ENCODE measurements at places on chromosomes 5 and 9.
A peak's percentile ranks its signal among the peaks of the same experiment; 100 is the strongest.

- DNase-seq = no peak
Measured at GRCh38 chr5:98128846-98129245, 644.6 kb upstream of the RGMB start.

DNA sequence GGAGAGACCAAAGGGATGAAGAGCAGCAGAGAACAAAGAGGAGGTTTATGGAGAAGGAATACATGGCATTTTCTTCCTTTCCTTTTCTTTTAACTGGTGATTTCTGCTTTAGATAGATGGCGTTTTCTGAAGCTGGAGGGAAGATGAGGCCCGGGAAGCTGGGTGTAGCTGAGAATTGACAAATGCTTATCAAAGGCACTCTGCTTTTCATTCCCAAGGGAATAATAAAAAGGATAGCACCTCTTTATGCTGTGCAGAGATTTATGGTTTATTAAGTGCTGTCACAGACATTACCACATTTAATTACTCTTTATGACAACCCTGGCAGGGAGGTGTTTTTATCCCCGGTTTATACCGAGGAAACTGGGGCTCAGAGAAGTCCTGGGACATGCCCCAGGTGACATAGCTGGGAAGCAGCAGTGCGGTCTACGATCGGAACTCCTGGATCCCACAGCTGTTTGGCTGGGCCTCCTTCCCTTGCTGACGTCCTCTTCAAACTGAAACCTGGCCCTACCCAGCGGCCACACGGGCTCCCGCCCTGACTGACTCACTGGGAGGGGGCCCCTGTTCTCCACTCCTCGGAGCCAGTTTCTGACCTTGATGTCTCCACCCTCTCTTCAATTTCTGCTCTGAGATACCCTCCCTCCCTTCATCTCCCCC is 8.2 kb upstream of the EPB41L4B start:
- no peak for DNase-seq

GRCh38 chr9:80881940-80882339 is 807.4 kb downstream of the TLE1 start:
- DNase-seq = no peak

DNA sequence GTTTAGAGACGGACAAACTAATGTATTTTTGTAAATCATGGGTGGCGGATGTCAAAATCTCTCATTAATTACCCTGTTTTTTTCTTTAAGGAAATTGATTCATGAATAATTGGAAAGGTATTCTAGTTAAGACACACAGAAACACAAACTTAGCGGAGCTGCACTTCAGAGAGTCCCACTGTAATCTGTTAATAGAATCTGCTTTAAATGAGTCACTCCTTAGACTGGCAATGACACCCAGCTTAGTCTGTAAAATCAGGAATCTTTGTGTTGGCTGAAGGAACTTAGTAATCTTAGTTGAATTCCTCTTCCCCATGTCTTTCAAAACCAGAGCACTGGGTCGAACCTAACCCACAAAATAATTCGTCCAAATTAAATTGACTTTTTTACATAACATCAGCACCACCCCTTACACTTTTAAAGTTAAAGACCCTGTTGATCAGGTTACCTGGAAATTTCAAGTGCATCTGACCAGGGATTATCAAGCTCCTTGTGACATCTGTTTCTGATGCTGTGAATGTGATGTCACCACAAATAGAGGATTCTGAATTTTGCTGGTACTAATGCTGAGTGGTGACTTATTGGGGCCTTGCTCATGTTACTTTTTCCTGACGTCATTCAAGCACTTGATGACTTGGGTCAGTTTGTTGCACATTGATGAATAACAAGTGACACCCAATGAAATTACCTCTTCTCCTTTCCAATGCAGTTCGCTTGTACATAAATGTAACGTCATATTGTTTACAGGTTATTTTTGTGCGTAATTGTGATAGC is 313.6 kb downstream of the KCTD16 start:
- peak; percentile 42 for DNase-seq
